ENCODE measurements at places on chromosomes 12 and 14.

DNA sequence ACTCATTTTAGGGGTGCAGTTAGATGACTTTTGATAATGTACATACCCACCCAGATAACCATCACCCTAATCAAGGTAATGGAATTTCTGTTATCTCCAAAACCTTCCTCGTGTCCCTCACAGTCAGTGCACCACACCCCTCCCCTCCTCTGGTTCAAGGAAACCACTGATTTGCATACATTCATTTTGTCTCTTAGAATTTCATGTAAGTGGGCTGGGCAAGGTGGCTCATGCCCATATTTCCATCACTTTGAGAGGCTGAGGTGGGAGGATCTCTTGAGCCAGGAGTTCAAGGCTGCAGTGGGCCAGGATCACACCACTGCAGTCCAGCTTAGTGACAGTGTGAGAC is 15.7 kb downstream of the ADIPOR2 start:
- DNase-seq = no peak

DNA sequence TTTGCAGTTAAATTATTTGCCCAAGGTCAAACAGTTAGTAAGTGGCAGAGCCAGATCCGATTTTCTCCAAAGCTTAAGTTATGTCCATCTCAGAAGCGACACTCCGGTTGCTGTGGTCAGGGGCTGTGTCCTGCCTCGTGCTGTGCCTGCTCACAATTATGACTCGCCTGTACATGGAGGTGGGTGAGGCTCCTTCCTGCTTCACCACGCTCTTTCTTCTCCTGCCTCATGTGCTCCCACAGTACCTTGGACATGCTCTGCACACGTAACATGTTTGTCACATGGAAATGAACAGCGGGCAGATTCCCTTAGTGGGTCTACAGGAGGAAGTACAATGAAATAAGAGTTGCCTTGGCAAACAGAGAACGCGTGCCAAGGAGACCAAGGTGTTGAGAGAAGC is 62.2 kb upstream of the CCND2 start:
- no peak for DNase-seq

DNA sequence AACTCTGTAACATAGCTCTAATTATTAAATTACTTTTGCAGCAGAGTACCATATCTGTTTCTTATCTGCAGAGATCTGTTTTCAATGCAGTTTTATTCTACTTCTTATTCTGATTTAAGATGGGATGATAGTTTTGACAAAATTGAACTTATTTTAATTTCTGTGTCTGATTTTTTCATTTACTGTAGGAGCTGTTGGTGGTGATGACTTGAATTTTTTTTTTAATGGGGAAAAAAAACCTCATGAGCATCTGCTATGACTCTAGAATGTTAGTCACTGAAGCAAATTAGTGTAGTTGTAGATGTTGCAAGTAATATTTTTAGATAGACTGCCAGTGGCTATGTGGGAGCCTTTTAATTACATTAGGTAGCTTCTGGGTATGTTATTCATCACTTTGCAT is 23.4 kb downstream of the DNM1L start:
- DNase-seq = no peak

GRCh38 chr12:2319737-2320506 is 267.1 kb downstream of the CACNA1C start:
- DNase-seq = no peak

GRCh38 chr12:68479896-68480291 is 130.8 kb upstream of the RAP1B start:
- no peak for DNase-seq

DNA sequence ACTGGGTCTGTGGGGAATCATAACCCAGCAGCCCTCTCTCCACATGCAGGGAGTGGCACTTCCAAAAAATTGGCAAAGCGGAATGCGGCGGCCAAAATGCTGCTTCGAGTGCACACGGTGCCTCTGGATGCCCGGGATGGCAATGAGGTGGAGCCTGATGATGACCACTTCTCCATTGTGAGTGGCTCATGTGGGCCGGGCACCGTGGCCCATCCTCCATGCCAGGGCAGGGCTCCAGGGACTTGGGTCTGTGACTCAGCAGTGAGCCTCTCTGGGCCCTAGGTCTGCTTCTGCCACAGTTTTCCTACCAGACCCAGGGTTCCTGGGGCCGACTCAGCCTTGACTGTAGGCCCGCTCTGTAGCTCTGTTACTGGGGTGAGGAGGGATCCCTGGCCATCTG is 2.2 kb downstream of the NPFF start:
- DNase-seq = no peak

GRCh38 chr14:92352158-92352985 is 29.4 kb downstream of the SLC24A4 start:
- DNase-seq = no peak

- no peak for DNase-seq
These were observed 1.5 kb downstream of the CLECL1 start for GRCh38 chr12:9731393-9731792.

GRCh38 chr12:91111366-91112325 is at the start of gene LUM:
TSS of gene LUM (minus strand) at chr12:91111494. CDS start at chr12:91108979, 2,515 bp downstream.
- no peak for DNase-seq

DNA sequence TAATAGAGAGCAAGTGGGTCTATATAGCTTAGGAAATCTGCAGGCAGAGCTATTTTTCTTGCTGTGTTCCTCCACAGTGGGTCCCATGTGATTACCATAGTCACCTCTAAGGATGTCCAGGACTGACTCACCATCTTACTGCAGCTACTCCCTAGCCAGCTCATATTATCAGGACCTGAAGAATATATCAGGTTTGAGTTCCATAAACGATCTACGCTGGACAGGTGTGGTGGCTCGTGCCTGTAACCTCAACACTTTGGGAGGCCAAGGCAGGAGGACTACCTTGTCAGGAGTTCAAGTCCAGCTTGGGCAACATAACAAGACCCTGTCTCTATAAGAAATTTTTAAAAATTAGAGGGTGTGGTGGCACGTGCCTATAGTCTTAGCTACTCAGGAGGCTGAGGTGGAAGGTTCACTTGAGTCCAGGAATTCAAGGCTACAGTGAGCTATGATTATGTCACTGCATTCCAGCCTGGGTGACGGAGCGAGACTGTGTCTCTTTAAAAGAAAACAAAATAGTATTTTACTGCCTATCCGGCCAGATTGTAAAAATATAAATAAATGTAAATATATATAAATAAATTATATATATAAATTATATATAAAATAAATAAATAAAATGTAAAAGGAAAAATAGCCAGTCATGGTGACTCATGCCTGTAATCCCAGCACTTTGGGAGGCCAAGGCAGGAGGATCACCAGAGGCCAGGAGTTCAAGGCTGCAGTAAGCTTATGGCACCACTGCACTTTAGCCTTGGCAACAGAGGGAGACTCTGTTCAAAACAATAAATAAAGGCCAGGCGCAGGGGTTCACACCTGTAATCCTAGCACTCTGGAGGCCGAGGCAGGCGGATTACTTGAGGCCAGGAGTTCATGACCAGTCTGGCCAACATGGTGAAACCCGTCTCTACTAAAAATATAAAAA is 6.9 kb upstream of the SPRYD4 start:
- DNase-seq = peak; percentile 41

- DNase-seq = no peak
These were observed 925.5 kb downstream of the LRFN5 start for GRCh38 chr14:42532194-42532593.

DNA sequence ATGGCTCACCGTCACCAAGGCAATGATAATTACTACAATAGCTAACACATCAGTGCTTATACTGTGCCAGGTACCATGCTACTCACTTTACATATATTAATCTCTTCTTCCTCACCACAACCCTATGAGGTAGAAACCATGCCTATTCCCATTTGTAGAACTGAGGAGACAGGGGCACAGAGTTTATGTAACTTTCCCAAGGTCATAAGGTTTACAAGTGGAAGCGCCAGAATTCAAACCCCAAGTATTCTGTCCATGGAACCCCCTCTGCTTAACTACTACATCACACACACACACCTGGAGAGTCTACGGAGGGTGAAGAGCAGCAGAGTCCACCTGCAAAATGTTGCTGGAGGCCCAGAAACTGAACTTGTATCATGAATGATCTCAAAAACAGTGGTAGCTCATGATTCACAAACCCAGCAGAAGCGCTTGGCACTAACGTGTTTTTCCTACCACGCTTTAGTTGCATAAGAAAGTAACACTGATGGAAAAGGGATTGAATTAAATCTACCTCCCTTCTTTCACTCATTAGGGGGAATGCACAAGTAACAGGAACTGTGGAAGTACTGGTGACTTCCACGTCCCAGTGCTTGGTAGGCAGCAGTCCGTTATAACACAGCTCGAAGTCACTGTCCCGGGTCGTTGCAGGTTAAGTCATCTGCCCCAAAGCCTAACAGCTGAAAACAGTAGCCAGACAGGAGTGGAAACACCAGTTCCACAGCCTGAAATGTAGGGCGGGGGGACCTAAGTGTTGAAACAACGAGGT is 2.0 kb downstream of the ITPR2 start:
- DNase-seq = no peak

GRCh38 chr12:80936353-80936641 is 1.4 kb downstream of the LIN7A start:
- peak; percentile 66 for DNase-seq

- no peak for DNase-seq
These were observed 77.8 kb downstream of the CCDC60 start for GRCh38 chr12:119412306-119412705.

DNA sequence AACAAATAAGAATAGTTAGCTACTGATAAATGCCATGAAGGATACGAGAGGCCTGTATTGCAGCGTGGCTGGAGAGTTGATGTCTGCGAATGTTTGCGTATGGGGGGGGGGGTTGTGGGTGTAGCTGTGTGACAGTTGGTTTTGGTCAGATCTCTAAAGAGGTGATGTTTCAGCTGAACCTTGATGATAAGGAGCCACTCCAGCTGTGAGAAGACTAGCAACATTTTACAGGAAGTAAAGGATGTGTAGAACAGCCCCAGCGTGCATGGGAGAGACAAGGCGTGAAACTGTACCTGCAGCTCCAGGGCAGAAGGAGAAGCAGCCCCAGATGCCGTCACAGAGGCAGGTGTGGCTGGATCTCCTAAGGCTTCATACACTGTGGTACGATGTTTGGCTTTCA is 416.9 kb downstream of the TMEM132D start:
- no peak for DNase-seq

- DNase-seq = no peak
These were observed 23.7 kb upstream of the TUBA1A start for GRCh38 chr12:49212572-49212971.

DNA sequence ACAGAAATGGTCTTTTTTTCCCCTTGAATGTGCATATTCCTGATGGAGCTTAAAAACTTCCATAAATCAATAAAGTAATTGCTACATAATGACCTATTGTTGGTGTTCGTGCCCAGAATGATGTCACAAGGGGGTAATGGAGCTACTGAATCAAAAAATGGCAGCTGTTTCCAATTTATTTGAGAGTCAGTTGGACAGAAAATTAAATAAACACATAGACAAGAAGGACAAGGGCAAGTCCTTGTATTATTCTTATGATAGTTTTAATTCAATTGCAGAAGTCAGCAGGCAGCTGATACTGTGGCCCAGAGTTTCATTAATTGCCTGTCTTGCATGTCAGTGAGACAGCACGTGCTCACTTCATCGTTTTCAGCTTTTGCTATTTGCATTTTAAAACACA is 473.5 kb downstream of the ETNK1 start:
- no peak for DNase-seq

DNA sequence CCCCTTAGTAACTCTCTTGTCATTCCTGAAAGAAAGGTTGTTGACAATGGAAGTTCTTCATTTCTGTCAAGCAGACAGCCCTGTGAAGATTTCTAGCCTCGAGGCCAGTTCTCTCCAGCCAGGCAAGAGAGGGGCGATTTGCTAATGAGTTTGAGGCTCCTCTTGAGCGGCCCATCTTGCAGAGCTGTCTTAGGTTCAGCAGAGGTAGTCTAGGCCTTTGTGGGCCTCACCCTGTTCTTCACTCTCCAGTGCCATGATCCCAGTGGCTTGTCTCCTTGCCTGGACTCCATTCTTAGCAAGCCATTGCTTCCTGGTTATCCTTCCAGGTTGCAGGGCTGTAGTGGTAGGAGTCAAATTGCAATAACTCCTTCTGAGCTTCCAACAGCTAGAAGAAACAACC is 9.7 kb downstream of the TPH2 start:
- no peak for DNase-seq

GRCh38 chr14:104196461-104197140 is 58.2 kb downstream of the KIF26A start:
- DNase-seq = no peak

- no peak for DNase-seq
These were observed 23.4 kb downstream of the SLC25A29 start for GRCh38 chr14:100282766-100283419.

GRCh38 chr14:102717276-102717675 is 60.0 kb upstream of the TRAF3 start:
- DNase-seq = no peak

- no peak for DNase-seq
These were observed 332.5 kb downstream of the CCER1 start for GRCh38 chr12:90622431-90622830.

DNA sequence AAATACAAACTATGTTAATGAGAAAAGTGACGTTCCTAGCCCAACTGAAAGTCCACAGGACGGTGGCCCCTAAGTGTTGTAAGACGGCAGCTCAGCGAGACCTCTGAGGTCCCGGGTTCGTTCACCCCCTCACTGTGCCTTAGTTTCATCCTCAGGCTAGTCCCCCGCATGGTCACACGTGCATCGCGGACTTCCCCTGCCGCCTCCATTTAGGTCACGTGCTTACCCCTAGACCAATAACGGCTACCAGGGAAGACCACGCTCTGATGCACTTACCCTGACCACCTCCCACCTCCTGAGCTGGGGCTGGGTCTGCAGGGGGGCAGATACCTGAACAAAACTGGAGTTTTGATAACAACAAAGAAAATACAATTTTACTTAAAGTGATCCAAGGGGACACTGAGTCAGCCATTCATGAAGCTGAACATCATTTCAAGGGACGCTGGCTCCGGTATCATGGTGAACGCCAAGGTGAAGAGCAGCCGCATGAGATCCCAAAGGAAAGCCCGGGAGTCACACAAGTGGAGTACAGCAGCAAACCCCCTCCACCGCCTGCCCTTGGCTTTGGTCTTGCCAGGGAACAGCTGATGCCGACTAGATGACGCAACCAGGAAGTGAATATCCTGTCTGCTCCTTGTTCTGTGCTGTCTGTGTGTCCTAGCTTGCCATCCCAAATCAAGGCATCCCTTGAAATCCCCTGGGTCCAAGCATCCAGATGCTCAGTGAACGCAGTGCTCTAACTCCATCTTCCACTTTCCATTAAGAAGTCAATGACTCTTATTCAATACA is 274.1 kb downstream of the PCNX1 start:
- no peak for DNase-seq

GRCh38 chr12:85424581-85425348 is 144.7 kb downstream of the ALX1 start:
- DNase-seq = no peak

DNA sequence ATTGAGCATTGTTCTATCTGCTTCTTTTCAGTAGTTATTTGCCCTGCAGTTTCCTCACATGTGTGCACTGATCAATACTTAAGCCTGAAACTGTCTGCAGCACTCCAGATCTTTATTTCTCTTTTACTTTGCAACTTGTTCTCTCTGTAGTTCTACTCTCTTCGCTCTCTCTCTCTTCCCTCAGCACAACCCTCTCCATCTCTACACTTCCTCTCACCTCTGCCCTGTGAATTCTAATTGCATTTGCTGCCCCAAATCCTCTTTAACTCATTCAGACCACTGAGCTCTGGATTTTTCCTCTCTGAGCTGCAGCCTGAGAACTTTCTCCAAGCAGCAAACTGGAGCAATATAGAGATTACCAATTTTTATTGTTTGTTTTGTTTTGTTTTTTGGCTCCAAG is 1035.5 kb downstream of the FSCB start:
- DNase-seq = no peak

All from sigmoid colon (tissue), 7 donors.